Muscle of leg (tissue), 16 donors: ENCODE measurements at places on chromosomes 4 and X. TPM values are rescaled to one million over a fixed set of nuclear protein-coding genes. Genes with fewer than 3 reads are reported as not detected.

GRCh38 chr4:40055863-40056715 lies 561 bp upstream of the N4BP2 start:
- H3K27ac ChIP-seq: peak overlapping the region; percentile 99
- DNase-seq: peak; percentile 89
- peaks cover 3% of the 10 kb centered on the region for H3K36me3 ChIP-seq
- H3K4me3 ChIP-seq: peak overlapping the region; percentile 91
- H3K27me3 ChIP-seq: no peaks in the 10 kb centered on the region

DNA sequence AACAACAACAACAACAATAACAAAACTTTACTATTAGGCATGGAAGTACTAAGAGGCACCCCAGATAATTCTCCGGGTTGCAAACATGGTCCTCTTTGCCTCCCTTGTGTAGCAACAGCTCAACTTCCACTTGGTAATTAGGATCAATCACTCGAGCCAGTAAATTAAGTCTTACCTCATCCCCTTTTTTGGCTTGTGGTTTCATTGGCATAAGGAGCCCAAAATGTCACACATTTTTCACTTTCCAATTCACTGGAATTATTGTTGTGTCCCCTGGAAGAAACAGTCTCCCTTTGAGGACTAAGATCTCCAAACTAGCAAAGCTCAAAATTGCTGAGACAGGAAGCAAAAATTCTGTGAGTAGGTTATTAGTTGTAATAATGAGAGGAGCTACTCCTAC lies 49.2 kb upstream of the HSD17B10 start:
- H3K4me1 ChIP-seq: no peaks in the 10 kb centered on the region
- peaks cover 42% of the 10 kb centered on the region for H3K27me3 ChIP-seq
- no peak for DNase-seq
- no peak overlapping the region for H3K4me3 ChIP-seq

DNA sequence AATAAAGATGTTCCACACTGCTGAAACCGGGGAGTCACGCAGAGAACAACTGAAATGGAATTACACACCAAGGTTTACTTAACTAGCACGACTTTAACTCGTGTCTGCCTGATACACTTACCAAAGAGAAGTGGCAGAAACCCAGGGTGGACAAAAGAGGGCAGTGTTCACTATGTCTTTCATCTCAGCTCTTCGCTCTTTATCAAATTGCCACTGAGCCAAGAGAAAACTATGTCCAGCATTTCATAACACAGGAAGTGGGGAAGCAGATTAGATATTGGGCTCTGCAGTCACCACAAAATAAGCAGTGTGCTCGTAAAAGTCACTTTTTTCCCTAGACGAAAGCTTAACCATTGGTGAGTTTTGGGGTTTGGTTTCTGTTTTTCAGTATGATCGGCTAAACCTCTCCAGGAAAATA lies 155.7 kb downstream of the CHIC2 start:
- H3K36me3 ChIP-seq: no peaks in the 10 kb centered on the region
- DNase-seq: peak; percentile 89
- peaks cover 9% of the 10 kb centered on the region for H3K4me1 ChIP-seq
- H3K27me3 ChIP-seq: peaks cover 10% of the 10 kb centered on the region
- H3K27ac ChIP-seq: peak overlapping the region; percentile 17

GRCh38 chrX:10106806-10107205 lies 50.0 kb upstream of the CLCN4 start:
- peak; percentile 86 for DNase-seq
- peaks cover 42% of the 10 kb centered on the region for H3K4me1 ChIP-seq
- peak overlapping the region; percentile 82 for H3K27ac ChIP-seq
- H3K27me3 ChIP-seq: peaks cover 22% of the 10 kb centered on the region
- H3K4me3 ChIP-seq: no peak overlapping the region

DNA sequence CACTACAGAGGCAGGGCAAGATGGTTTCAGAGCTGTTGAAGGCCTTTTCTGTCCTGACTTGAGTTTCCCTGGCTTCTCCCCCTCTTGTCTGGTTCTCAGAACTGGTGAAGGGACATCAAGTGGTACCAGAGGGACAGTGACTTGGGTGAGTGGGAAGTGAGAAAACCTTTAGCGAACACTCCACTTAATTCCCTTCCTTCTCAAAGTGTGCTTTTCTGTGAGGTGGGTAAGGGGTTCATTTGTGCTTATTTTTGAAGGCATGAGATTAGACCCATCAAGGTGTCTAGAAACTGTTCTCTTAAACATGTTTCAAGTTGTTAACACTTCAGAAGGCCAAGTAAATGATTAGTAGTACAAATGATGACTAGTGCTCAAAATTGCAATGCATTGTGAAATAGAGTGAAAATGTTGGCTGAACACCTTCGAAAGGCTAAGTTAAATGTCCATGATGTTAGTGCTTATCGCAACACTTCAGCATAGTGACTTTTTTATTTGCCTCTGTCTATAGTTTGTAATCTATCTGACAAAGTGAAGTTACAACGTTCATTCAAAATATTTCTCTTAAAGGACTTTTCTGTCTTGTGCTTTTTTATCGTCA lies 2.8 kb downstream of the AREG start:
- no peak overlapping the region for H3K27ac ChIP-seq
- peaks cover 12% of the 10 kb centered on the region for H3K27me3 ChIP-seq
- H3K4me3 ChIP-seq: no peak overlapping the region
- no peak for DNase-seq

DNA sequence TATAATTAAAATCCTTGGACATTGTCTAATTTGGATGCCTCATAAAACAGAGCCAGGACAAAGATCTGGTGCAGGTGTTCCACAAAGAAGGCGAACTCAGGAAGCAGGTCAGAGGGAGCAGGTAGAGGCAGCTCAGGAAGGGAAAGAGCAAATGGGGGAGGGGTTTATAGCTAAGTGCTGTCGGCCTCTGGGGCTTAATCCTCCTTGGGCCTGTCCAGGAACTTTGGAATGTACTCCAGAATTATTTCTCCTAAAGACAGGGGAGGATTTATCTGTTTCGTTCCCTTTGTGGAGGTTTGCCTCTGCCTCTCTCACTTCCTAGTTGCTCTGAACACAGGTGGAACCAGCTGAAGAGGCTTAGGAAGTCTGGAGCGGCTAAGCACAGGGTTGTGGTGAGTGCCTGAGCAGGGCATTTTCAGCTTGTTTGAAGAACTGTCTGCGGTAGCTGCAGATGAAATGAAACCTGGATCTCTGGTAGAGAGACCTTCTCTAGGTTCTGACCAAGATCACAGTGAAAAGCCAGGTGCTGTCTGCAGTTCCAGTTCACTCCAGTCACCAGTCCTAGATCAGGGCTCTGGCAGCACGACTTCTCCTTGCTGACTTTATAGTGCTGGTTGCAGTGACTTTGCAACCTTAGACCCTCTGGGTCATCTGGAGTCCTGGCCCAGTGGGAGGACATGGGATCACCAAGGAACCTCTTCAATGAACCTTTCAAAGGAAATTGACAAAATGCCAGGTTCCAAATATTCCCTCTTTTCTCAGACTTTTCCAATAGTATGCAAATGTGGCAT lies 519.2 kb downstream of the PCDH10 start:
- no peak for DNase-seq
- no peaks in the 10 kb centered on the region for H3K4me1 ChIP-seq
- H3K27me3 ChIP-seq: no peaks in the 10 kb centered on the region
- H3K36me3 ChIP-seq: no peaks in the 10 kb centered on the region

GRCh38 chrX:20680998-20681397 lies 414.3 kb upstream of the RPS6KA3 start:
- no peaks in the 10 kb centered on the region for H3K4me1 ChIP-seq
- no peaks in the 10 kb centered on the region for H3K36me3 ChIP-seq
- H3K4me3 ChIP-seq: no peak overlapping the region
- no peak overlapping the region for H3K27ac ChIP-seq

- DNase-seq: no peak
- no peak overlapping the region for H3K27ac ChIP-seq
- no peaks in the 10 kb centered on the region for H3K4me1 ChIP-seq
- no peaks in the 10 kb centered on the region for H3K36me3 ChIP-seq
- H3K27me3 ChIP-seq: no peaks in the 10 kb centered on the region
Measured at GRCh38 chr4:164924670-164925238, 47.8 kb downstream of the APELA start.

DNA sequence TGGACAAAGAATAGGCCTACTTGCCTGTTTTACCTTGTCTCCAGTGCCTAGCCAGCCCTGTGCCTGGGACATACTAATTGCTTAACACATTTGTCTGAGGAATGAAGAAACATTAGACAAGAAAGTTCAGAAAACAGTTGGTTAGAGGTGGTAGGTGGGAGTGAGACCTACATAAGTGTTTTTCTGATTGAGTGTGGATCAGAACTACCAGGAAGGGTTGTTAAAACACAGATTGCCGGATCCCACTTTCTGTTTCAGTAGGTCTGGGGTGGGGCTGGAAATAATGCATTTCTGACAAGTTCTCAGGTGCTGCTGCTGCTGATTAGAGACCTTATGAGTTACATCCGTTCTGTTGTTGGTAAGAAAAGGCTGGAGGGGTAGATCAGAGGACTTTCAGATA lies 5.7 kb upstream of the JADE1 start:
- H3K27me3 ChIP-seq: no peaks in the 10 kb centered on the region
- no peak overlapping the region for H3K27ac ChIP-seq
- H3K4me1 ChIP-seq: no peaks in the 10 kb centered on the region
- H3K36me3 ChIP-seq: no peaks in the 10 kb centered on the region
- no peak for DNase-seq

DNA sequence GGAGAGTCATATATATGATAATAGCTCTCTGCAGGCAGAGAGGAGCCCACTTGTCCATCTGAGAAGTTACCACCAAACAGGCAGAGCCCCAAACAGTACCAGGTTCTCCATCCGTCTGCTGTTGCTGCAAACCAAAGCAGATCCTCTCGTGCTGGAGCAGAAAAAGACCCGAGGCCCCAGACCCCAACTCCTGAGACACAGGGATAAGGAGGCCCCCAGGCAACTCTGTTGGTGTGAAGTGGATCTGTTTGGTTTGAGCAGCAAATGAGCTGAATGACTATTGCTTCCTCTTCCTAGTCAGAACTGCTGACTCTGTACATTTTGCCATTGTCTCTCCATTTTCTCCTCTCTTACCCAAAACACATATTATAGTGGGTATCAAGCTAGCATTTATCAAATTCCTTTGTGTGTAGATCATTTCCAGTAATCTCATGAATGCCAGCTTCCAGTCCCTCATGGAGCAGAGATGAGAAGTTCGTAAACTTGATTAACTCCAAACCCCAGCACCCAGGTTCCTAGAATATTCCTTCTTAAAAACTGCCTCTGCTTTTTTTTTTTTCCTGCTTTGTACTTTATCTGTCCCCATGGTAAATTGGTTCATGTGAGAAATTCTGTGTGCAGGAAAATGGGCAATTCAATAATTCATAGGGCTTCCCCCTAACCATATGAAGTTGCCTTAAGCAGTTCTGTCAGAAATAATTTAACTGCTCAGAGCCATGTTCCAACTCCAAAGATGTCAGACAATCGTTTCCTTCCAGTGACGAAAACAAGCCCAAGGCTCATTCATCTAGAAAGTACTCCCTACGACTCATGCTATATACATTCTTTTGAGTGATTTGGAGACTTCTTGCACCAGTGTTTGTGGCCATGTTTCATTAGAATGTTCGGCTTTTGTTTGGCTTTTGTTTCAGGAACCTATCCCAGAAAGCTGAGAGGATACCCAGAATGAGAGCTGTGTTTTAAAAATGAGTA lies 98.6 kb upstream of the ATXN3L start:
- DNase-seq: no peak
- peaks cover 28% of the 10 kb centered on the region for H3K27me3 ChIP-seq
- no peaks in the 10 kb centered on the region for H3K36me3 ChIP-seq
- no peaks in the 10 kb centered on the region for H3K4me1 ChIP-seq

DNA sequence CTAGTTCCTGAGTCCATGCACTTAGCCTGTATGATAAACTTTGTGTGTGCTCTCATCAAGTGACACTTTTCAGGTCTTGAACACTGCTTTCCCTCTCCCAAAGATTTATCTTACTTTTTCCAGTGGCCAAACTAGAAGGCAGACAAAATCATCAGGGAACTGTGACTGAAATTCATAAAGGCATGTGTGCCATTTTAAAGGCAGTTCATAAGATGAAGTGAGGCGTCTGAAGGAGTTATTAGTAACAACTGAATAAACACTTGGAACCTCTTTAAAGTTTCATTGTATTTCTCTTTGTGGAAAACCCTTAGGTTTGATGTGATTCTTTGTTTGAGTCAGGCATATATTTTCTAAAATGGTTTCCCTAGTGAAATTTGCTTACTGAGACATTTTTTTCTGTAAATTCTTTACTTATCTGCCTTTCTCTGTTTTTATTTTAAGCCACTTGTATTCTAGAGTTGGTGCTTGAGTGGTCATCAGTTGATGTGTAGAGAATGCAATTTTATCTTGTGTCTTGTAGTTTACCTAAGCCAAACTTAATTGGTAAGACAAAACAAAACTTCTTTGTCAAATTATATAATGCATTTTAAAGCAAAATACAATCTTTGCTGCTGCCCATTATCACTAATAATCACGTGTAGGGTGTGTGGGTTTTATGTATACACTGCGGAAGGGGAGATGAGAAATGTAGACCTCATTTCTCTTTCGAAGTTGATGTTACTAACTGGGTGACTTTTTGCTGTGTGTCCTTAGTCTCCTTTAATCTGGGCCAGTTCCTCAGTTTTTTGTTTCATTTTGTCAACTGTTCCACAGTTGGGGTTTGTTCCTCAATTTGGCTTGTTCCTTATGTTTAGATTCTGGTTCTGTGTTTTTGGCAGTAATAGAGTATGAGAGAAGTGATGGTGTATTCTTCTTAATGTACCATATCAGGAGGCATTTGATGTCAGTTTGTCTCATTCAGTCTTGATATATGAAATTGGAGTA lies 56.8 kb downstream of the RBPJ start:
- peak; percentile 54 for DNase-seq
- no peak overlapping the region for H3K27ac ChIP-seq
- H3K27me3 ChIP-seq: no peaks in the 10 kb centered on the region
- no peak overlapping the region for H3K4me3 ChIP-seq
- peaks cover 4% of the 10 kb centered on the region for H3K36me3 ChIP-seq

DNA sequence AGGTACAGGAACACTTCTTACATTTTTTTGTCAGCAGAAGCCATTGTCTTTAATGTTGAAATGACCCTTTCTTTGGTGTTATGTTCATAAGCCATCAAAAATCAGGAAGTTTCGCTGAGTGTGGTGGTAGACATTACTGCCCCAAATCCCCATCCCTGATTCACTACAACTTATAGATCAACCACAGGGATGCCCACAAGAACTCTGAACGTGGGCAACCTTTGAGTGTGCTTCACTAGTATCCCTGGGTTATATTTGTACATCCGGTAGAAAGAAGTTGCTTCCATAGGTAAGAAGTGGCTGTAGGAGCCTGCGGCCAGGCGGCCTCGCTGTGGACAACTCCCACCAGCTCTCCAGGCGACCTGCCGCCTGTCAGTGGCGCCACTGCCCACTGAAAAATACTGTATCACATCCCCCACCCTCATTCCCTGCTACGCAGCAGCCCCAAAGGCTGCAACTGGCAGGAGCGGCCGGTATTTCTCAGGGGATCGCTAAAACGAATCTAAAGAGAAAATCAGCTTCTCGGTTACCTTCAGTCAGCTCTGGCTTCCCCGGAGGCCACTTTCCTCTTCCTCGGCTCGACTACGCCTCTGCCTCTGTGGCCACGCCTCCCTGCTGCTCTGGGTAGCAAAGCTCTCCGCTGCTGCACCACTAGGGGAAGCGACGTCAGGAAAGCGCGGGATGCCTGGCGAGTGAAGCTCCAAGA lies 13.9 kb upstream of the ETDC start:
- peak; percentile 57 for DNase-seq
- H3K36me3 ChIP-seq: no peaks in the 10 kb centered on the region
- peaks cover 4% of the 10 kb centered on the region for H3K4me1 ChIP-seq
- no peak overlapping the region for H3K27ac ChIP-seq

Gene TMEM47
- polyA plus RNA-seq: 74.4 TPM

Gene MAGEA2B
- polyA plus RNA-seq: not detected

Gene CXorf49
- not detected for polyA plus RNA-seq

Gene SATL1
- 0.36 TPM for polyA plus RNA-seq

Gene SSX2B
- not detected for polyA plus RNA-seq
